ENCODE measurements at places on chromosomes 7 and 10.

DNA sequence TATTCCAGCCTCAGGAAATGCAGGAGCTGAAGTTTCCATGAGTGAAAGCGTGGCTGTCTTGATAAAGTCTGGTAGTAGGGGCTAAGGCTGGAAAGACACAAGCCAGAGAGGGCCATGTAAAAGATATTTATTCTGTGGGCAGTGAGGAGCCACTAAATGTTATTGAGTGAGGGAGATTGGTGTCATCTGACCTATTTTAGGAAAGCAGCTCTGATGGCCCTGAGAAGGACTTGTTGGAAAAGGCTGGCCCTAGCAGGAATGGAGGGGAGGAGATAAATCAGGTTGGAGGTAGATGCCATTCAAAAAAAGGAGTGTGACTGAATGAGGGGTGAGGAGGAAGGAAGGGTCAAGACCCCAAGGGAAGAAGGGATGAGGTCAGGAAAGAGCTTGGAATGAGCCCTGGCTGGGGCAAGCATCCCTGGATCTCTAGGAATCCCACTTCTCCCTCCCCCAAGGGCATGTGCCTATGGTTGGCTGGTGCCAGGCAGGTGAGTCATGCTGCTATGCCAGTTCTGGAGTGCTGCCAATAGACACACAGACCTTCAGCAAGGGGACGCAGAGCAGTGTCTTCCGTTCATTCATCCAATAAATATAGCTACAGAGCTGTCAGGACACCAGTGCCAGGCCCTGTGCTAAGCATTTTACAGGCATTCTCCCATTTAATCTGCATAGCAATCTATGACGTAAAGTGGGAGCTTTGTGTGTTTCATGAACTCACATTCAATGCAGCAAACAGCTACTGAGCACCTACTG lies 2.0 kb downstream of the ANKRD2 start:
- DNase-seq = no peak

DNA sequence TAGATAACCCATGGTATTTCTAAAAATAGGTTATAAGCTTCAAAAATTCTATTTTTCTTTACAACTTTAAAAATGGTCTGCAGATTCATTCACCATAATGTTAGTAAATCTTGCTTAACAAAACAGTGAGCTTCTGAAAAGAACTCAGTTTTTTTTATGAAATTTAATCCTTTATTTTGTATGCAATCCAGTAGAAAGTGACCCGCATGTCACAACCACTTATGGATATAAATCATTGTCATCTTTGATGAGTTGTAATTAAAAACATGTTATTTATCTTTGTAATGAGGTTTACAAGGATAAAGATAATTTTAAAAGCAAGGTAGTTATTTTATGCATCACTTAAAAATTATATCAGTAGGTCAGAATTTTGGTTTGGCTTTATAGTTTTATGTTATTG lies 173.5 kb upstream of the SEMA3A start:
- DNase-seq = no peak

DNA sequence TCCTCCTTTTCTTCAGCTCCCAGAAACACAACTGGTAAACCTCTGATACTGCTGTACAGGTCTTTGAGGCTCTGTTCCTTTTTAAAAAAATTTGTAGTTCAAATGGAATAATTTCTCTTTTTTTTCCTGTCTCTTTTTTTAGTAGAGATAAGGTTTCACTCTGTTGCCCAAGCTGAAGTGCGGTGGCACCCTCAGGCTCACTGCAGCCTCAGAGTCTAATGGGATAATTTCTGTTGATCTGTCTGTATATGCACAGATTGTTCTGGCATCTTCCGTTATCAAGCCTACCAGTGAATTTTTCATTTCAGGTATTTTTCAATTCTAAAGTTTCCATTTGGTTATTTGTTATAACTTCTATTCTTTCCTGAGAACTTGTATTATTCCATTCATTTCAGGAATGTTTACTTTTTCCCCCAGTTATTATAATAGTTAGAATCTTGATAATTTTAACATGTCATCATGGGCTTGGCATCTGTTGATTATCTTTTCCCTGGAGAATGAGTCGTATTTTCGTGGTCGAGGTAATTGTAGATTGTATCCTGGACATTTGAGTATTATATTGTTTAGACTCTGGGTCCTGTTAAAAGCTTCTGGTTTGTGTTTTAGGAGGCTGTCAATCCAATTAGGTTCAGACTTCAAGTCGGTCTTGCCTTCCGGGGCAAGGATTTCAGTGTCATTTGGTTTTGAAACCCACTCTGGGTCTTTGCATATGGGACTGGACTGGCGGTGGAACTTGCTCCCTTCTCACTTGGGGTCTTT lies 24.5 kb downstream of the CRCP start:
- no peak for DNase-seq

DNA sequence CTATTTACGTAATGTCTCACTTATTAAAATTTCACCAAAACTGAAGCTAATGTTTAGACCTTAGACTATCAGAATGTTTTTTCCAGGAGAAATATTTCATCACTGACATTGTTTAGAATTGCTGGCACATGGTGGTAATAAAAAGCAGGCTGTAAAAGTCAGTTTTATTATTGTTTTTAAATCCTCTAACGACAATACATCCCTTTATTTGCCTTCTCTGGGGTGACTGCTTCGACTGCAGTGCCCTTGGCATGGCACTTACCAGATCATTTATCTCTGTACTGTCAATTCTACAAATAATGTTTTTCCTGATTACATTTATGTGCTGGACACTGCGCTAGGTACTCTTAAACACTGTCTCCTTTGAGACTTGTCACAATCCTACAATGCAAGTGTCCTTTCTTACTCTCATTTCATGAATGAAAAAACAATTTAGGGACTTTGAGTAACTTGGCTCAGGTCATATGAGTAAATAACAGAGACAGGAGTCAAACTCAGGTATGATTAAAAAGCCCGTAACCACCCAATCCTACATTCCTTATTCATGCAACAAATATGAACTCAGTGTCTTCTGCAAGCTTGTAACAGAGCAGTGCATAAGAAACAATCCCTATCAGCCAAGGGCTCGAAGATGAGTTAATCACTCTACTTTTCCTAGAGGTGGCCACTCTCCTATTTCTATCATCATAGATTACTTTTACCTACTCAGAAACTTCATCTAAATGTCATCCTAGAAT lies 5.6 kb upstream of the ING3 start:
- no peak for DNase-seq

- DNase-seq = no peak
Measured at GRCh38 chr7:76364198-76364584, 5.4 kb upstream of the YWHAG start.

DNA sequence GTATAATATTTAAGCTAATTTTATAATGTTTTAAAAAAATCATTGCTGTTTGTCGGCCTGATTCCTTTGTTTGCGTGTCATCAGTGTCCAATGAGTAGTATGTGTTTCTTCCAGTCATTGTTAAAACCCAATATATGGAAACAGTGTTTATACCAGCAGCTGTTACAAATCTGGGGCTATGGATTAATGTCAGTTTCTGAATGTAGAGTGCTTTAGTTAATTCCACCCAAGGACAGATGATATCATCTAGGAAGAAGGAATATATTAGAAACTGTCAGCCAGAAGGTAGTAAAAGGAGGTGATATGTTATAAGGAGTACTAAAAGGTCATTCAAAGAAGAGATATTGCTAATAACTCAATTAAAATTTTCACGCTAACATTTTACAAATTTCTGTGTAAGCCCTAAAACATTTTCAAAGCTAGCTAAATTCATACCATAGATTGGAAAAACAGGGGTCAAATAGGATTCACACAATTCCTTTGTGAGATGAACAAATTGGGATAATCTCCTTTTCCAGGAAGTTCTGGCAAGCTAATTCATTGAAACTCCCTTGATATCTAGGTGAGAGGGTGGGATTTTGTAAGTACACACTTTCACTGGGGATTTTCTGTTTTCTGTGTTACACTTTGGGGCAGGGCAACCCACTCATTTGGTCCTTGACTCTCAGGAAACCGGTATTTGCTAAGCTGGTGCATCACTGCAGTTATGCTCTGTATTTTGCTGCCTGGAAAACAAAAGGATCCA lies 448.8 kb downstream of the LRMDA start:
- DNase-seq = no peak

GRCh38 chr10:29277296-29277695 lies 11.6 kb upstream of the LYZL1 start:
- DNase-seq = no peak

DNA sequence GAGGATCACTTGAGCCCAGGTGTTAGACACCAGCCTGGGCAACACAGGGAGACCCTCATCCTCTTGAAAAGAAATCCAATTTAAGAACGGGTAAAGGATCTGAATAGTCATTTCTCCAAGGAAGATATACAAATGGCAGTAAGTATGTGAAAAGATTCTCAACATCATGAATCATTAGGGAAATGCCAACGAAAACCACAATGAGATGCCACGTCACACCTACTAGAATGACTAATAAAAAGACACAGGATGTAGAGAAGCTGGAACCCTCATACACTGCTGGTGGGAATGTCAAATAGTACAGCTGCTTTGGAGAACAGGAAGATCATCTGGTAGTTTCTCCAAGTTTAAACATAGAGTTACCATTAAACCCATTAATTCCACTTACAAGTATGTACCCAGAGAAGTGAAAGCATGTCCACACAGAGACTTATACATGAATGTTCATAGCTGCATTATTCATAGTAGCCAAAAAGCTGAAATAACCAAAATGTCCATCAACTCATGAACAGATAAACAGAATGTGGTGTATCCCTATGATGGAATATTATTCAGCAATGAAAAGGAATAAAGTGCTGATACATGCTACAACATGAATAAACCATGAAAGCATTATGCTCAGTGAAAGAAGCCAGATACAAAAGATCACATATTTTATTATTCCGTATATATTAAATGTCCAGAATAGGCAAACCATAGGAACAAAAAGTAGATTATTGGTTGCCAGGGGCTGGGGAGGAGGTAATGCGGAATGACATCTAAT lies 13.1 kb upstream of the ZMIZ2 start:
- no peak for DNase-seq

- DNase-seq = no peak
Measured at GRCh38 chr7:142460402-142461117, 202.7 kb upstream of the PRSS58 start.

DNA sequence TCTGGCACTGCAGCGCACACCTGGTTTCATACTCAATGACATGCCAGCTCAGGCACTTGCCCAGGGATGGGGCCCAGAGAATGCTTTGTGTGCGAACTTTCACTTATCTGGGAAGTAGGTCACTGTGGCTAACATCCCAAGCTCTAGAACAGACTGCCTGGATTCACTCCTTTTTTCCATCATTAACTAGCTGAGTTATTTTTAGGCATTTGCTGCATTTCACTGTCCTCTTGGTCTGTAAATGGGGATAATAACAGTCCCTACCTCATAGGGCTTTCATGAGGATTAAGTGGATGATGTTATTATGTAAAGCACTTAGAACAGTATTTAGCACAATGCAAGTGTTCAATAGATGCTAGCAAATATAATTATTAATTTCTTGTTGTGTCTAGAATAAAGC lies 98.7 kb upstream of the DOCK1 start:
- DNase-seq = no peak

- DNase-seq = no peak
Measured at GRCh38 chr7:84122582-84123360, 71.8 kb downstream of the SEMA3A start.

DNA sequence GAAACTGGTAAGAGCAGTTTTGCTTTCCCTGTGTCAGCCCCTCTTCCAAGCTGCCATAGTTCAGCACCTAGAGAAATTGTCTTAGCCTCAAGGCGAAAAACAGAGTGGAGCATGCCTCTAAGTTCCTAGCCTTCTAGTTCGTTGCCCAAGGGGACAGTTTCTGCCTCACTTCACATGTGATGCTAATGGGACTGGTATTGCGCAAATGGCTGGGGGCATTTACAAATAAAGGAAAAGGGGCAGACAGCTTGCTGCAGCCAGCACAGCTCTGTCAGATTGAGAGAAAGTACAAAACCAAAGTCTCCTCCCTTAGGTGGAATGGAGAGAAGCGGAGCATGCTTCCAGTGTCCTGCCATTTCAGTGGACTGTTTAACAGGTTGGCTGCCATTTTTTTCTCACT lies 567.7 kb downstream of the ETV1 start:
- DNase-seq = no peak

GRCh38 chr10:46294641-46295220 lies 7.9 kb downstream of the ANTXRL start:
- no peak for DNase-seq

- DNase-seq = no peak
Measured at GRCh38 chr10:17179002-17179401, 22.5 kb downstream of the TRDMT1 start.

DNA sequence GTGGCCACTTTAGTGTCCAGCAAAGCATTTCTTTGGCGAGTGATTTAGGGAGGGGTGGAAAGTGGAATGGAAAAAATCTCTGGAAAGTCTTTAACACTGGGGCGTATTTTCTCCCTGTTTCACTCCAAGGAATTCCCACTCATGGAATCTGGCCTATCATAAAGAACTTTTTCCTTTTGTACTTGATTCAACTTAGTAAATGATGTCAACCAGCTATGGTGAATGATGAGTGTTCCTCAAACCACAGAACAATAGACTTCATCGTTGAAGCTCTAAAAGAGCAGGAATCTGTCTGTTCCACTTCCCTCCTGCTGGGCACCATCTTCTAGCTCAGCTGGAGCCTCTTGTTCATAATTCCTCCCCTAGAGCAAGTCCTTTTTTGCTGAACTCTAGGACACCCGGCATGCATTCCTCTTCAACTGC lies 66.5 kb downstream of the EPDR1 start:
- no peak for DNase-seq

GRCh38 chr7:116526897-116527296 lies 2.1 kb downstream of the CAV1 start:
- no peak for DNase-seq

GRCh38 chr7:106462365-106462859 lies 177.6 kb upstream of the NAMPT start:
- DNase-seq = no peak

GRCh38 chr7:99033765-99034164 lies 110.1 kb downstream of the SMURF1 start:
- DNase-seq = no peak

DNA sequence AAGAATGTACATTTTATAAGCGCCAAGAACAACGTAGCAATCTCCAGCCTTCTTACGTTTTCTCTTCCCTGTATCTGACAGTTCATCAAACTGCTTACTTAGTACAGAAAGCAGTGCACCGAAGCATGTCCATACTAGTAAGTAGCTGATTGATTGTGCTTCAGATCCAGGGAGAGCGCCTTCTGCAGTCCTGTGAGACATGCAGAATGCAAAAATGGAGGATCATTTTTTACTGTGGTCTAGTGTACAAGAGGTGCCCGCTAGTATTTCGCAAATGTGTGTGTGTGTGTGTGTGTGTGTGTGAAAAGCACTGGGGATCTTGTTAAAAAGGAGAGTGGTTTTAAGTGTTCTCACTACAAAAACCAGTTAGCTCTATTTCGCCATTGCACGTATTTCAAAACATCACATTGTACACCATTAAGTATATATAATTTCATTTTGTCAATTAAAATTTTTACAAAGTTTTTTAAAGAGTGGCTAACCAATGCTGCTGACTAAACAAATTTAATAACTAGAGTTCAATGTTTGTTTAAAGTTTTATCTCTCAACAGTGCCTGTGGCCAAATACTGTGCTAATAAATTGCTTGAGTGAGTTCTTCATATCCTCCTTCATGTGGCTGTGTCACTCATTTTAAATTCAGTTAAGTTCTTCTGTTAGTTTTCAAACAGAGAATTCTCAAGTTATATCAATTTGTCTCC lies 99.6 kb downstream of the ZMYND11 start:
- DNase-seq = no peak

GRCh38 chr7:79452032-79452494 lies 1.4 kb downstream of the MAGI2 start:
- no peak for DNase-seq

Data from stimulated activated CD4-positive, alpha-beta T cell treated with anti-CD3 and anti-CD28 coated beads, Interleukin-4, amount 100 ng/mL, for 1 hour (primary cell).